ENCODE measurements at places on chromosomes 5 and 9. TPM values are rescaled to one million over a fixed set of nuclear protein-coding genes. Genes with fewer than 3 reads are reported as not detected.
A peak's percentile ranks its signal among the peaks of the same experiment; 100 is the strongest.

- no peak for DNase-seq
Measured at GRCh38 chr5:145554399-145554798, 280.7 kb downstream of the PRELID2 start.

ENG gene
- total RNA-seq: 113 TPM

DNA sequence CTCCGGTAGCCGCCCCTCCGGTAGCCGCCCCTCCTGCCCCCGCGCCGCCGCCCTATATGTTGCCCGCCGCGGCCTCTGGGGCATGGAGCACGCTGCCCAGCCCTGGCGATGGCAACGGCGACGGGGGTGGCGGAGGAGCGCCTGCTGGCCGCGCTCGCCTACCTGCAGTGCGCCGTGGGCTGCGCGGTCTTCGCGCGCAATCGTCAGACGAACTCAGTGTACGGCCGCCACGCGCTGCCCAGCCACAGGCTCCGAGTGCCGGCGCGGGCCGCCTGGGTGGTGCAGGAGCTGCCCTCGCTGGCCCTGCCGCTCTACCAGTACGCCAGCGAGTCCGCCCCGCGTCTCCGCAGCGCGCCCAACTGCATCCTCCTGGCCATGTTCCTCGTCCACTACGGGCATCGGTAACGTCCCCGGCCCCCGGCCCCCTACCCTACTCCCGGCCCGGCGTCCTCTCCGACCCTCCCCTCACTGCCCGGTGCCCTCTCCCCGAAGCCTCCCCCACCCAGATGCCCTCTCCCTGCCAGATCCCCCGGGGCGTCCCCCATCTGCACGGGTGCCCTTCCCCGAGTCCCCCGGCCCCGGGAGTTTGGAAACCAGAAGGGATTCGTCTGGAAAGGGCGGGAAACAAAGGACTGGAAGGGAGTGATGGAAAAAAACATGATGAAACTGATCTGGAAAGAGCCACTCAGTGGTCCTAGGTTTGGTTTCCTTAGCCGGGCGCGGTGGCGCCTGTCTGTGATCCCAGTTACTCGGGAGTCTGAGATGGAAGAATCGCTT lies 417 bp downstream of the SRD5A1 start:
- DNase-seq: peak; percentile 60

HNRNPAB gene
- 162 TPM for total RNA-seq

AMBP gene
- not detected for total RNA-seq

DNA sequence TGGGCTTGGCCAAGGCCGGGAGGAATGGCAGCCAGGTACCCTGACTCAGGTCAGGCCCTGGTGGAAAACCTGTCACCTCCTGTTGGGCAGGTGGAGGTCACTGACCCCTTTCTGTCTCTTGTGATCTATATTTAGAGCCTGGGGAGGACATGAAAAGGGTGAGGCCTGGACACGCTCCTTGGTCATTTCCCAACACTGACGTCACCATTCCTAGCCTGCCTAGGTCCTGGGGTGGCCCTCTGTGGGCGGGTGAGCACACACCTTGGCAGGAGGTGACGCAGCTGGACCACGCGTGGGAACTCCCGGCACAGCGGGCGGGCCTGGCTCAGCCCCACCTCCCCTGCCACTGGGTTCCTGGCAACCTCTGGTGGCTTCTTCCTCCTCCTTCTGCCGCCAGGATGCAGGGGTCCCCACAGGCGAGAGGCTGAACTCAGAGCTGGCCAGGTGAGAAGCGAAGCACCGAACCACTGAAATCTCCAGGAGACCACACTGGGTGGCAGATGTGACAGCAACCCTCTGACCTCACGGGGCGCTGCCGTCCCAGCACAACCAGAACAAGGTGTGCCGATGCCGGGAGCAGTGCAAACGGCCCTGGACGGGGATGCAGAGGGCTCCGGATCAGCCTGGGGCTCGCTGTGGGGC lies 6.4 kb upstream of the RALGDS start:
- no peak for DNase-seq

- no peak for DNase-seq
Measured at GRCh38 chr9:78881295-78881694, 584.4 kb downstream of the PSAT1 start.

GADD45G gene
- 6.2 TPM for total RNA-seq

GRCh38 chr5:14776602-14777001 lies 95.0 kb downstream of the ANKH start:
- DNase-seq: no peak

GRCh38 chr5:76192837-76193236 lies 109.7 kb downstream of the SV2C start:
- no peak for DNase-seq
